ENCODE measurements at places on chromosomes 7 and 10.

- DNase-seq, result no peak
Observed at GRCh38 chr10:24886290-24886680, 66.1 kb downstream of the PRTFDC1 start.

DNA sequence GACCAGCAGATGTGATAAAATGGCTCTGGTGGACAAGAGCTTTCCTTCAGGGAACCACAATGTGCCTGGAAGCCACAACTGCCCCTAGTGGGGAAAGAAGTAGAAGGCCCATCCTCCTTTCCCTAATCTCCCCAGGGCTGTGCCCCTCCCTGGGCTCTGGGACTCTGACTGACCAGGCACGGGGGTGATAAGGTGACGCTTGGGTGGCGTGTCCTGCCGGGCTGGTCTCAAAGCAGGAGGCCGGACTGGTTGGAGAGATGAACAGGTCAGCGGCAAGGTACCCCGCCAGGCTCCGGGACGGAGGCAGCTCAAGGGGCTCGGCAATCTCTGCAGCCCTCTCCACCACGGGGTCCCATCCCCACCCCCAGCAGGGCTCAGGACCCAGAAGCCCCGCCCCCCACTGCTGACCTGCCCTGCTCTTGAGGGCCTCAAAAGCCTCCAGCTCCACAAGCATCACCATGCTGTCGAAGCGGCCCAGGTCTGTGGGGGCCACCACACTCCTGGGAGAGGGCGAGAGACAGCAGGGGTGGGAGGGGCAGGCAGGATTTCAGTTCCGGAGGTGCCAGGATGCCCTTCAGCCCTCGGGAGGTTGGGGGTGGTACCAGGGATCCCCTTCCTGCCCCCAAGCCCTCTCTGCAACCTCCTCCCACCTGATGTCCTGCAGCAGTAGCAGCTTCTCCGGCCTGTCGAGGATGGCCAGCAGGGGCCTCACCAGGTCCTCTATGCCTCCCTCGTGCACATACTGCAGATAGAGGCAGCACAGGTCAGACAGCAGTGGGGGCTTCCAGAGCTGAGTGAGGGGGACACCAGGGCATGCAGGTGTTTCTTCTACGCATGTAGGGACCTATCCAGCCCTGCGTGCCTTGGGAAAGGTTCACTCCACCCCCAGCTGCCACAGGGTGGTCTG, 12.2 kb downstream of the LZTS2 start:
- DNase-seq, result no peak

DNA sequence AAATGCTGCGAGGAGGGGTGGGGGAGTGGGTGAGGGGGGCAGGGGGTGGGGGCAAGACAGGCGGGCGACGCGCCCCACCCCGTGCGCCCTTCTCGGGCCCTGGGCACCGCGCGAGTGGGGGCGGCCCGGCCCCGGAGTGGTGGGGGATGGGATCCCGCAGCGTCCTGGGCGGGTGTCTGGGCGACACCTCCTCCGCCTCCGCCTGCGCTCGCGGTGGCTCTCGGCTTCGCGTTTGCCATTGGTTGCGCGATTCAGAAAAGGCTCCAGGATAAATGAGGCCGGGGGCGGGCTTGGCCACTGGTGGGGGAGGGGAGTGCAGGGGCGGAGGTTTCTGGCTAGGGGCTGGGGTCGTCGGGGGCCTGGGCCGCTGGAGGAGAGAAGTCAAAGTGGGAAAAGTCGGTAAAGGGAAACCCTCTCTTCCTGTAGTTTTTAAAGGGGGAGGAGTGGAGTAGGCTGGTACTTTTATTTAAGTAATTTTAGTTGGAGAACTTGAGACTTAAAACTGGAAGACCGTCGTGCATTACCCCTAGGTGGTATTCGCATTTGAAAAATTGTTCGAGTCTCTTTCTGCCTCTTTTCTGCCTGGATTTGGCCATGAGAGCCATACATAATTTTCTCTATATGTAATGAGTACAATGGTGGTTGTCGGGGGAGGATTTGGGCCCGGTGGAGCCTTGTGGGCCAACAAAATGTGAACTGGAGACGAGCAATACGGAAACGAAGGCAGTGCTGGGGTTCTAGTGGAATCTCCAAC, 992 bp upstream of the IGF2BP3 start:
- DNase-seq, result no peak

DNA sequence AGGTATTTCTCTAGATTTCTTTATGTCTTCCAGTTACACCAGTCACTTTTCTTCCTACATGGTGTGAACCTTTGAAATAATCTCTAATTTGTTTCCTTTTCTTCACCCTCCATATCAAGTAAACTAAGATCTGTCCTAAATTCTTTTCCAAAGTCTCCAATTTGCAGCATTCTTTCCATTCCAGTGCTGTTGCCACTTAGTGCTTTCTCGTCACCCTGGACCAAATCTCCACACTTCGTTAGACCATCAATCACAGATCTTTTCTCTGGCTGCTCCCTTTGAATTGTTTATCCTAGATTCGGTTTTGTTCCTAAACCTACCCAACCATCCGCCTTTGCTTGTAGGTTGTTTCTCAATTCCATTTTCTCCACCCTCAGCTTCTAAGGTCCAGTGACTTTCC, 74.7 kb downstream of the DYNC1I1 start:
- no peak for DNase-seq

GRCh38 chr7:79282070-79282694, 171.3 kb downstream of the MAGI2 start:
- DNase-seq, result no peak

DNA sequence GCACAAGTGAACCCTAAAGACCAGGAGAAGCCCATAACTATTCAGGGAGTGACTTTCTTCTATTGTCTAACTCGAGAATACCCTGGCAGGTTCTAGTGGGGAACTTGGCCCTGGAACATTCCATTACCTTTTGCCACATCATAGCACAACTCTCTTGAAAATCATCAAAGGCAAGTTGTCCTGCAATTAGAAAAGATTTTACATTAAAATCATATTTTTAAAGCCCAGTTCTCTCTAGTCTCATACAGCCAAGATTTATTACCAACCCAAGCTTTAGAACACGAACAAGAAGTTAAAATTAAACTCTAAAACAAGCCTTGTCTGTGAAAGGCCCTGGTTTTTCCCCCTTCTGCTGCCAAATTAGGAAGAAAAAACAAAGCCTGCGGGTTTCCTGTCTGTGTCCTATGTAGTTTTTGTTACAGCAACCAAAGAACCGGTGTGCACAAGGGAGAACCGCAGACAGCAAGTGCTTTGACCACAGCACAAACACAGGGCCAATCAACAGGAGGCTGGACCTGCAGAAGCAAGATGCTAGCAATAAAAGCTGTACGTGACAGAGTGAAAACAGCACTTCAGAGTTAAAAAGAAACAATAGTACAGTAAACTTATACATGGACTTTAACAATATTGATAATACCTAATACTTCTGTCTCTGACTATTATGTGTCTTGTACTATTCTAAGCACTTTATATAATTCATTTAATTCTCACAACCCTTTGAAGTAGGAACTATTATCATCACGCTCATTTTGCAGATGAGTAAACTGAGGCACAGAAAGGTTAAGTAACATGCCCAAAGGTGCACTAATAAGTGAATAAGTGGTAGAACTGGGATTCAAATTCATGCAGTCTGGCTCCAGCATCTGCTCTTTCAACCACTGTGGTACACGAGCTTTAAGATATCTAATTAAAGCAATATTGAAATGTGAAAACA, 65.8 kb downstream of the STK17A start:
- DNase-seq, result no peak

Measured in hematopoietic multipotent progenitor cell treated with erythropoietin and hydrocortisone succinate and interleukin-3 and kit ligand, for 17 days (in vitro differentiated cells).